ENCODE measurements at places on chromosomes 16 and 17.

DNA sequence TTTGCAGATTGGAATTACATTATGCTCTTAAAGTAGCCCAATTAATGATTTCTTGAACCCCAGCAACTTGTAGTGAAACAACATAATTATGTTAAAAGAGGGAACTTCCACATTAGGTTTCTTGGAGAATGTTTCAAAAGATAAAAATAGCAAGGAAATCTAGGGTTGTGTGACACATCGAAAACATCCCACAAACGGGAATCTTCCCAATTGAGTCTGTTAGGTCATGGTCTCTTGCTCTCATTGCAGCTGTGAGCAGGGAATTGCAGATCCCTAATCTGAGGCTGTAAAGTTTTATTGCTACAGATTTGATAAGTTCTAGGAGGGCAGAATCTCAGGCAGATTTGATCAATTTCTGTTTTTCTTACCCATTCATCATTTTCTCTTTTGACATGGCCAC is 6.7 kb upstream of the LPO start:
- no peak for DNase-seq

DNA sequence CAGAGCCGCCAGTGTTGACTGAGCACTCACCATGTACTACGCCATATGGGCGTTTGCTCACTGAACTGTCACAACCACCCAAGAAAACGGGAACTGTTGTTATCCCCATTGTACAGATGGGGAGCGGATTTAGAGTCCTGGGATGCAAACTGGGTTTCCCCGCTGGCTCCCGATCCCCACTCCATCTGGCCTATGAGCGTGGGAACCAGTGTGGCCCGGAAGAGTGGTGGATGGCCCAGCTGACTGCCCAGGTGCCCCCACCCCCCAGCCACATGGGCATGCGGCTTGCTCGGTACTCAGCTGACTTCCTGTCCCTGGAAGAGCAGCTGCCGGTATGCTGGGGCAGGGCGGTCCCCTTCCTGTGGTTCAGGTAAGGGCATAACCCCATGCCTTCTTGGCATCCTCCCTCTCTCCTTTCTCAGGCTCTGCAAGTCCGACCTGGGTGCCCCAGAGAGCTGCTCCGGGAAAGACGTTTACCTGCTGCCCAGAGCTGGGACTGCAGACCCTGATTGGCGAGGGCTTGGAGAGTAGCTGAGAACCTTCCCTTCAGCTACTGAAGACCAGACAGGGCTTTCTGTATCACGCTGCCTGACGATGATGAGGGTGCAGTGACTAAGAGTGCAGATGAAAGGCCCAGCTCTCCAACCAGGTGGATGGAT is 16.2 kb downstream of the SOCS3 start:
- DNase-seq = no peak

DNA sequence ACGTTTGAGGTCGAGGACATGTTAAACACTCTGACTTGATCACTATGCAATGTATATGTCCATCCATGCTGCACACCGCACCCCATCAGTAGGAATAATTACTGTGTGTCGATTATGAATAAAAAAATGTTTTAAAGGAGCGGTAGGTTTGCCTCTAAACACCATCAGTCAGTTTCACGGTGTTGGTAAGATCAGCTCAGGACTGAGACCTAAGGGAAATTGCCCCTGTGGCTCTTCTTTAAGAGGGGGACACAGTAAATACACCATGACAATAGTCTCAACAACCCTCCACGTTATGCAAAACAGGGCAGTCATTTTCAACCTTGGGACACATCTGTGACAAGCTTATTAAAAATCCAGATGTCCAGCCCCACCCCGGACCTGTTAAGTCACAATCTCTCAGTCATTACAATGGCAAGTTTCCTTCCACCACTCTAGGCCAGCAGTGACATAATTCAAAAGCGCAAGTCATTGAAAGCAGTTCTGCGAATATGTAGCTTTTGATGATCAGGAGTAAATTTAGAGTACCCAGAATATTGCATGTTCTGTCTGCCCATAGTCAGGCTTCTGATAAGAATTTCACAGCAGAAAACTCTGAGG is 1.2 kb downstream of the ATMIN start:
- DNase-seq = peak; percentile 24

DNA sequence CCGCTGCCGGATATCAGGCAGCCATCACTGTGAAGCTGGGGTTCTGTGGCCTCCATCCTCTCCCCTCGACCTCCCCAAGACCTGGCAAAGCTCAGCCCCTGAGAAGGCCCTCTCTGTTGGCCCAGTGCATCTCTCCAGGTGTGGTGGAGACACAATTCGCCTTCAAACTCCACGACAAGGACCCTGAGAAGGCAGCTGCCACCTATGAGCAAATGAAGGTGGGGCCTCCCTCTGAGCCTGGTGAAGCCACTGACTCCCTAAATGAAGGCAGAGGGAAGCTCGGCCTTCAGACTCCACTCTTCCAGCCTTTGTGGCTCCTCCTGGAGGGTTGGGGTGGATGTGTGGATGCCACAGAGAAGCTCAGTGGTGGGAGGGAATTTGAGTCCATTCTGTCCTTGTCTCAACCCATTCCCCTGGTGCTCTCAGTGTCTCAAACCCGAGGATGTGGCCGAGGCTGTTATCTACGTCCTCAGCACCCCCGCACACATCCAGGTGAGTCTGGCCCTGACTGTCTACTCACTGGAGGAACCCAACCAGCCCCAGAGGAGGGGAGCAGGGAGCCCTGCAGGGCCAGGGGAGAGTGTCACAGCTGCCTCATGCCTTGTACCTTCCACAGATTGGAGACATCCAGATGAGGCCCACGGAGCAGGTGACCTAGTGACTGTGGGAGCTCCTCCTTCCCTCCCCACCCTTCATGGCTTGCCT is 1.7 kb upstream of the MRM1 start:
- DNase-seq = no peak

- peak; percentile 15 for DNase-seq
These were observed 660 bp downstream of the RBBP6 start for GRCh38 chr16:24539850-24540601.

DNA sequence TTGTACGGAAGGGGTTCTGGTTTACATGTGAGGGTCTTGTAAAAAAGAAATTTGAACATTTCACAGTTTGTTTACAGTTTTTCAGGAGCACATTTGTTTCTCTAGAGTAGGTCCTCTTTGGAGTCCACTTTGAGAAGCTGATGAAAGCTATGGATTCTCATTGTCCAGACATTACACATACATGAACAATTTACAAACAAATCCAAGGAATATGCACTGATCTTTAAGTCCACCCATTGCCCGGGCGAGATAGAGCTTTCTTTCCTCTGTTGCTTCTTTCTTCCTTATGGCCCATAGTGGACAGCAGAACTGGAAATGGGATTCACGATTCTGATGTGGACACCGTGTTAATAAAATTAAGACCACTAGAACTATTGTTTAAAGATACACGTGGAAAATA is 1.9 kb downstream of the DCAF7 start:
- DNase-seq = no peak

DNA sequence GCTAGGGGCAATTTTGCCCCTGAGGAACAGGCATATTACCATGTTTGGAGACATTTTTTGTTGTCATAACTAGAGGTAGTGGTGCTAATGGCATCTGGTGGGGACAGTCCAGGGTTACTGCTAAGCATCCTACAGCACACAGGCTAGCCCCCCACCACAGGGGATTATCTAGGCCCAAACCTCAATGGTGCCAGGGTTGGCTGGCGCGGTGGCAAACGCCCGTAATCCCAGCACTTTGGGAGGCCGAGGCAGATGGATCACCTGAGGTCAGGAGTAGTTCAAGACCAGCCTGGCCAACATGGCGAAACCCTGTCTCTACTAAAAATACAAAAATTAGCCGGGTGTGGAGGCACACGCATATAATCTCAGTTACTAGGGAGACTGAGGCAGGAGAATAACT is 15.2 kb downstream of the C1QTNF1 start:
- no peak for DNase-seq

DNA sequence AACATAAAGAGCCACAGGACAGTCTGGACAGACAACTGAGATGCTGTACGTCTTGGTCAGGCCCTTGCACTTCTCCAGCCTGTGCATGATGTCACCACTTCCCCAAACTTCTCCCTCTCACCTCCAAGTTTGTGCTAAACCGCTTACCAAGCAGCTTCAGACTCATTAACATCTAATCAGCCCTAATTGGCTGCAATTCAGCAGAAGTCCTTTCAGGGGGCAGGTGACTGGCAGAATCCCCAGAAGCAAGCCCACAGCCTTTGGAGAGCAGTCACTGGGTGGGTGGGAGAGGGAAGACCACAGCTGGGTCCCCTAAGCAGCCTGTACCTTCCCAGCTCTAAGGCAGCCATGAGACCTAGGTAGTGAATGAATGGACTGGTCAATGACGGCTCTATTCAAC is 161.4 kb downstream of the GRIN2A start:
- no peak for DNase-seq

- no peak for DNase-seq
These were observed 946 bp downstream of the OSGIN1 start for GRCh38 chr16:83953796-83954576.

DNA sequence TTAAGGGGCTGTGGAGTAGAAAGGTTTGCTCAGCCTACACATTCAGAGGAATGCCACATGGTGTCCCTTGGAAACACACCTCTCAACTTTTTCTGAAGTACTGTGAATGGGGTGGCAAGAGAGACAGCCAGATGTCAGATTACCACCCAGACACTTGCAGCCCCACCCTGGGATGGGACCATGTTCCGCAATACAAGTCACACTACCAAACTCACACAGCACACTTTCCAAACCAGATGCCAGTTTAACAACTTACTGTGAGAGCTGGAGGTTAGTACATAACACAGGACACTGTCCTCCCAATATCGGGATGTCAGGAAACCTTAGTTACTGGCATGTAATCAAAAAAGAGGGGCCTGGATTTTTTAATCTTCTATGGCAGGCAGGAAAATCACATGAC is 7.9 kb downstream of the USP7 start:
- no peak for DNase-seq

DNA sequence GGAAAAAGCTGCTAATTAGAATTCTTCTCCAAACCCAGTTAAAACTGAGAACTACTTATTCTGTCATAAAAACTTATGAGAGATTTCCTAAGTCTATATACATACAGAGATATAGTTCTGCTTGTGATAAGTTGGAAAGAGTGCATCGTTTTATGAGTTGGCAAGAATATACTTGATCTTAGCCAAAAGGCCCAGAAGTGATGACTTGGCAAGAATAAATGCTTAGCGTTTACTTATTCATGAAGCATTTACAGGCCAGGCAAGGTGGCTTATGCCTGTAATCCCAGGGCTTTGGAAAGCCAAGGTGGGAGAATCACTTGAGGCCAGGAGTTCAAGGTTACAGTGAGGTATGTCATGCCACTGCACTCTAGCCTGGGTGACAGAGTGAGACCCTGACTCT is 81.7 kb downstream of the CYB561 start:
- no peak for DNase-seq

DNA sequence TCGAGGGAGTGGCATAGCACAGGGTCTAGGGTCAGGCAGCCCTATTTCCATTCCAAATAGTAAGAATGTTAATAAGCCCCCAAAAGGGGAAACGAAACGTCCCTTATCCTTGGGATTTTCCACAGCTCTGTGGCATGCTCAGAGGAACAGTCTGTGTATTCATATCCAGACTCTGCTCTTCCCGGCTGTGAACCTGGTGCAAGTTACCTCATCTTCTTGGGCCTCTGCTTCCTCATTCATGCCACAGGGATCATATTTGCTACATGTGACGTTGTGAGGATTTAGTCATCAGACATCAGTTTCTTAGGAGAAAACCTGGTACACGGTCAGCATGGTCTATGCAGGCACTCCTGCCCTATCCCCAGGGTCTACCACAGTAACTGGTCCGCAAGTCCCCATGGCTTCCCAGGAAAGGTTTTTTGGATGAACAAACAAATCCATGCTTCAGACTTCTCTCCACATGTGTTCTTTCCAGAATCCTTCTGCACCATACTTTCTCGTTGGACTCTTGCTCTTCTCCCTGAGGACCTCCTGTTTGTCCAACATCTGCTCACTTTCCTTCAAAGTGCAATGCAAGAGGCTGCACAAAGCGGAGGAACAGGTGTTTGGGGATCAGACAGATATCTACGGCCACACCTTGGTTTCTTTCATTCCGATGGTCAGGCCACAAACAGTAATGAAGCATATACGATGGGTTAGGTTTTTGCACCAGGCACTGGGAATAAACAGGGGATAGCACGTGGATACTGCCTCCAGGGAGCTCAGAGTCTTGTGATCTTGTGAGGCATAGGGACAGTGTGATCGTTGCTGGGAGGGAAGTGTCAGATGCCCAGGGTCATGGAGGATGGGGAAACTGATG is 17.7 kb downstream of the GLP2R start:
- no peak for DNase-seq

GRCh38 chr17:82320140-82320840 is 2.9 kb upstream of the CD7 start:
- no peak for DNase-seq

- DNase-seq = no peak
These were observed 274.4 kb upstream of the TOM1L1 start for GRCh38 chr17:54626146-54626703.

DNA sequence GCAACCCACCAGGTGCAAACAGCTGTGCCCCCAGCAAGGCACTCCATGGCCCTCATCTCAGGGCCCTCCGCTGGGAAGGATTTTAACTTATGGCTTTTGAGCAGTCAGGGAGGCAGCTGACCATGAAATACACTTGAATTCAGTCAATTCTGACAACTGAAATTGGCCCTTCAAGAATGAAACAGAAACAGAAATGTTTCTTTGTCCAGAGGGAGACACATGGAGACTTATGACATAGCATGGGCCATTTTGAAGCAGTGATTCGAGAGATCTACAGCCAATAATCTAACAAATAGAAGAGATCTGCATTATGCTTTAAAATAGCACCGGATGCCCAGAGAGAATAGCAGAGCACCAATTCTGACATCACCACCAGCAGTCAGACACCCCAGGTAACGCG is 7.5 kb downstream of the CACNG1 start:
- no peak for DNase-seq

DNA sequence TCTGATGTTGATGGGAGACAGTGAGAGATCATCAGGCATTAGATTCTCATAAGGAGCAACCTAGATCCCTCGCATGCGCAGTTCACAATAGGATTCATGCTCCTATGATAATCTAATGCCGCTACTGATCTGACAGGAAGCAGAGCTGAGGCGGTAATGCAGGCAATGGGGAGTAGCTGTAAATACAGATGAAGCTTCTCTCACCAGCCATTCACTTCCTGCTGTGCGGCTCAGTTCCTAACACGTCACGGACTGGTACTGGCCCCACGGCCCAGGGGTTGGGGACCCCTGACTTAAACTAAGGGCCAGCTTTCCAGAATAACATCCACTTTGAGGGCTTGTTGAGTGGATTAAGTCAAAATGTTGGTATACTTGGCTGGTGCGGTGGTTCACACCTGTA is 2.6 kb upstream of the TMEM219 start:
- DNase-seq = no peak

GRCh38 chr16:27448532-27449433 is 46.8 kb downstream of the IL21R start:
- DNase-seq = no peak

DNA sequence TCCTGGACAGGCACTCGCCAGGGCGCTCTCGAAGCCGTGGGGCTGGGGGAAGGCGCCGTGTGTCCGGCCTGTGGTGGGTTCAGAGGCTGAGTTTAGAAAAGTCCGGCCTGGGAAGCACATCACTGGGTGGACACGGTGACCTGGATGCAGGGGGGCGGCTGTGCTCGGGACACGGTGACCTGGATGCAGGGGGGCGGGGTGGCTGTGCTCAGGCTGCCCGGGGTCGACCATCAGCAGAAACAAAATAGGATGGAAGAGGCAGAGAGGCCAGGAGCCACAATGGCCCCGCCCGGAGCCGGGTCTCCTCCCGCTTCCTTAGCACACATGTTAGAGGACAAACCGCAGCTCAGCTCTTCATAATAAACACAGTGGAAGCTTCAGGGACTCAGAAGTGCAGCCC is 43.2 kb upstream of the GNG13 start:
- no peak for DNase-seq

- no peak for DNase-seq
These were observed 3.8 kb upstream of the ZFP90 start for GRCh38 chr16:68535331-68535730.

Measured in 8988T (cell line).